Sigmoid colon (tissue), 7 donors: ENCODE measurements at places on chromosomes 12 and 14. TPM values are rescaled to one million over a fixed set of nuclear protein-coding genes. Genes with fewer than 3 reads are reported as not detected.
A peak's percentile ranks its signal among the peaks of the same experiment; 100 is the strongest.

OASL gene
- not detected for total RNA-seq

ARHGEF40 gene
- total RNA-seq = 17.5 TPM

- no peak for DNase-seq
These were observed 793.5 kb upstream of the NOVA1 start for GRCh38 chr14:27391331-27391730.

PRH2 gene
- total RNA-seq = not detected

ADAM20 gene
- total RNA-seq = 1.4 TPM

GRCh38 chr12:114371733-114372132, 34.2 kb downstream of the TBX5 start:
- DNase-seq = no peak

DNA sequence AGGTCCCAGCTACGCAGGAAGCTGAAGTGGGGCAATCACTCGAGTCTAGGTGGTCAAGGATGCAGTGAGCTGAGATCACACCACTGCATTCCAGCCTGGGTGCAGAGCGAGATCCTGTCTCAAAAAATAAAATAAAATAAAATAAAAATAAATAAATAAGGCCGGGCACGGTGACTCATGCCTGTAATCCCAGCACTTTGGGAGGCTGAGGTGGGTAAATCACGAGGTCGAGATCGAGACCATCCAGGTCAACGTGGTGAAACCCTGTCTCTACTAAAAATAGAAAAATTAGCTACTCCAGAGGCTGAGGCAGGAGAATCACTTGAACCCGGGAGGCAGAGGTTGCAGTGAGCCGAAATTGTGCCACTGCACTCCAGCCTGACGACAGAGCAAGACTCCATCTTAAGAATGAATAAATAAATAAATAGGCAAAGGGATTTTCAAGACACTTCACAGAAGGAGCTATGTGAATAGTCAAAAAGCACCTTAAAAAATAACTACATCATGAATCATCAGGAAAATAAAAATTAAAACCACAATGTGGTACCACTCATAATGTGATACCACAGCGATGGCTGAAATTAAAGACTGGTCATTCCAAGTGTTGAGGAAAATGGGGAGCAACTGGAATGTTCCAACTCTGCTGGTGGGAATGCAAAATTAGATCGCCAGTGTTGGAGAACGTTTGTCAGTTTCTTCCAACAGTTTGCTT, 92.9 kb upstream of the TBX3 start:
- DNase-seq = no peak

MYH7 gene
- total RNA-seq = under 0.01 TPM

- DNase-seq = no peak
These were observed 430.3 kb upstream of the PDE3A start for GRCh38 chr12:19938031-19938430.

GRCh38 chr12:3200032-3200617, 122.9 kb downstream of the TSPAN9 start:
- no peak for DNase-seq

CNIH1 gene
- 261 TPM for total RNA-seq

BRMS1L gene
- total RNA-seq = 10.5 TPM

DNA sequence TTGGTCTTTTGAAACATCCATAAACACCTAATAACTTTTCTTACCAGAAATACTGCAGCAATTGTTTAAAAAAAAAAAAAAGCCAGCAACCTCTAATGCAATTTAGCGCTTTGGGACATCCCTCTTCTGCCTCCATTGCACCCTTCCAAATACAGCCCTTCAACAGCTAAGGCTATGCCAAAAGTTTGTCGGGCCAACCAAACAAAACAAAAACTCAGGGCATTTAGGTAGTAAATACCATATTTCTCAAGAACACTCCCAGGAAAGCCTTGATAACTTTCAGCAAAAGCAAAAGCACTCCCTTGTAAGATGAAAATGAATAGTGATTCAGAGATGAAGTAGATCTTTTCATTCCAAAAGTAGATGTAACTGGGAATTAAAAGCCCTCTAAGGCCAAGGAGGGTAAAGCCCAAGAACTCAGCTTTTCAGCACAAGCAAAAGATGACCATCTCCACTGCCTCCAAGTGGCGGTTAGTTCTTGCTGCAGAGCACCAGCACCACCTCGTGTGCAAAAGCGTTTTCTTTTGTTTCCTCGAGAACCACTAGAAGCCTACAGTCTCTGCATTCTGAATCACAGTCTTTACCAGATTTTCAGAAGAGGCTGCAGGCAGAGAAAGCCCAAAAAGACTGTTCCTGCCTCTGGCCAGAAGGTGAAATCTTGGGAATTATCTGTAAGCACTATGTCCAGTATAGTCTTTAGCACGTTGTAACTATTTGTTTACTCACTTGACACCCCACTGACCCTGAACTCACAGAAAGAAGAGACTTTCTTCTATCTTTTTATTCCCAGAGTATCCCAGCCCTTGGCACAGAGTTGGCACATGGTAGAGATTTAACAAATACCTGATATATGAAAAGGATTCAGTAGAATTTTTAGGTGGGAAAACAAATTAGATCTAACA, 53.1 kb downstream of the SIX6 start:
- peak; percentile 67 for DNase-seq

CEBPE gene
- total RNA-seq = 0.68 TPM

SIRT4 gene
- total RNA-seq = 3.6 TPM

DNA sequence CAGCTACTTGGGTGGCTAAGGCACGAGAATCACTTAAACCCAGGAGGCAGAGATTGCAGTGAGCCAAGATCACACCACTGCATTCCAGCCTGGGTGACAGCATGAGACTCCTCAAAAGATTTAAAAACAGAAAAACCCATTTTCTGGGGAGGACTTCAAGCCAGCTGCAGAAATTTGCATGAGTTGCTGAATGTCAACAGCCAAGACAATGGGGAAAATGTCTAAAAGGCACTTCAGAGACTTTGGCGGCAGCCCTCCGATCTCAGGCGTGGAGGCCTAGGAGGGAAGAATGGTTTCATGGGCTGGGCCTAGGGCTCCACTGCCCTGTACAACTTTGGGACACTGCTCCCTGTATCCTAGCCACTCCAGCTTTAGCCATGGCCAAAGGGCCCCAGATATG, 177.8 kb upstream of the C14orf180 start:
- no peak for DNase-seq

DNA sequence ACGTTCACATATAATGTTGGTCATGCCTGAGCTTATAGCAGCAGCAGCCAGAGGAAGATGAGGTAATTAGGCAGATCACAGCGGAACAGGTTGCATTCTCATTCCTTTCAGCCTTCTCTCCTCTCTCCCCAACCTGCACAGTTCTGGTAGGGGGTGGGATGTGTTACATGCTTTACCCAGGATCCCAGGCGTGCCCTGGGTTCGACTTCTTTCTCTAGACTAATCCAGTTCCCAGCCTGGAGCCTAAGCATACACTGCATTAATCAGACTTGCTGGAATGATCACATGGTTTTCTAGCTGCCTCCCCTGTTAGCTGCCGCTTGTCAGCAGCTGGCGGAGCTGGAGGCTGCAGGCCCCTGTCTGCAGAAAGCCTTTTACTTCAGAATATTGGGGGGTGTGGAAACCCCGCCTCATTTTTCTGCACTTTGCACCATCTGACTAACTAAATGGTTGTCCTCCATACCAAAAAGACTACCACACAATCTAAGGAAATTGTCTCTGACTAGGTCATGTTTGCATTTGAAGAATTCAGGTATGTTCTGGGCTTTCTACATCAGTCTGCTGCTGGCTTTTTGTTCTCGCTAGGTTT, 46.0 kb upstream of the EVL start:
- no peak for DNase-seq

PROX2 gene
- 0.16 TPM for total RNA-seq

FZD10 gene
- 1.2 TPM for total RNA-seq

FNTB gene
- 10.9 TPM for total RNA-seq

PSMA3 gene
- 108 TPM for total RNA-seq

DNA sequence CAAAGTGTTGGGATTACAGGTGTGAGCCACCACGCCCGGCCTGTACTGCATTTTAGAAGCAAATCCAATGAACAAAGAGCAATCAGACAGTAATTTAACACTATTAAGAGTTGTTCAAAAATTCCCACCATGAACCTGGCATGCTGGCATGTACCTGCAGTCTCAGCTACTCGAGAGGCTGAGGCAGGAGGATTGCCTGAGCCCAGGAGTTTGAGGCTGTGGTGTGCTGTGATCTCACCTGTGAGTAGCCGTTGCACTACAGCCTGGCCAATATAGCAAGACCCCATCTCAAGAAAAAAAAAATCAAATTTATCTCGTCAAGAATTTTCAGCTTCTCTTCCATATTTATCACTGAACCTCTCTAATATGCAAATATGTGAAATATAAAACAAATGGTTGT, 39.7 kb upstream of the KICS2 start:
- no peak for DNase-seq

PLCZ1 gene
- not detected for total RNA-seq
